ENCODE measurements at places on chromosomes 7 and 10. TPM values are rescaled to one million over a fixed set of nuclear protein-coding genes. Genes with fewer than 3 reads are reported as not detected.

GRCh38 chr10:6283655-6284054 is 80.9 kb downstream of the PFKFB3 start:
- DNase-seq, result no peak
- H3K27ac ChIP-seq, result no peak overlapping the region
- H3K36me3 ChIP-seq, result no peaks in the 10 kb centered on the region
- peaks cover 4% of the 10 kb centered on the region for H3K4me1 ChIP-seq
- H3K4me3 ChIP-seq, result no peak overlapping the region

GRCh38 chr10:124213471-124213870 is 120.1 kb upstream of the CHST15 start:
- no peaks in the 10 kb centered on the region for H3K4me1 ChIP-seq
- no peaks in the 10 kb centered on the region for H3K27me3 ChIP-seq
- H3K4me3 ChIP-seq, result no peak overlapping the region
- no peaks in the 10 kb centered on the region for H3K36me3 ChIP-seq

GRCh38 chr7:103605640-103606039 is 159.6 kb upstream of the SLC26A5 start:
- DNase-seq, result no peak
- no peak overlapping the region for H3K27ac ChIP-seq
- no peak overlapping the region for H3K4me3 ChIP-seq
- H3K27me3 ChIP-seq, result no peaks in the 10 kb centered on the region
- no peaks in the 10 kb centered on the region for H3K36me3 ChIP-seq

GRCh38 chr10:97858001-97858439 is 8.4 kb downstream of the GOLGA7B start:
- H3K4me1 ChIP-seq, result no peaks in the 10 kb centered on the region
- no peak for DNase-seq
- H3K27ac ChIP-seq, result no peak overlapping the region
- no peak overlapping the region for H3K4me3 ChIP-seq

- H3K27ac ChIP-seq, result no peak overlapping the region
- no peak for DNase-seq
- H3K27me3 ChIP-seq, result no peaks in the 10 kb centered on the region
- no peak overlapping the region for H3K4me3 ChIP-seq
- no peaks in the 10 kb centered on the region for H3K36me3 ChIP-seq
Measured at GRCh38 chr7:140619176-140619575, 21.4 kb downstream of the DENND2A start.

DNA sequence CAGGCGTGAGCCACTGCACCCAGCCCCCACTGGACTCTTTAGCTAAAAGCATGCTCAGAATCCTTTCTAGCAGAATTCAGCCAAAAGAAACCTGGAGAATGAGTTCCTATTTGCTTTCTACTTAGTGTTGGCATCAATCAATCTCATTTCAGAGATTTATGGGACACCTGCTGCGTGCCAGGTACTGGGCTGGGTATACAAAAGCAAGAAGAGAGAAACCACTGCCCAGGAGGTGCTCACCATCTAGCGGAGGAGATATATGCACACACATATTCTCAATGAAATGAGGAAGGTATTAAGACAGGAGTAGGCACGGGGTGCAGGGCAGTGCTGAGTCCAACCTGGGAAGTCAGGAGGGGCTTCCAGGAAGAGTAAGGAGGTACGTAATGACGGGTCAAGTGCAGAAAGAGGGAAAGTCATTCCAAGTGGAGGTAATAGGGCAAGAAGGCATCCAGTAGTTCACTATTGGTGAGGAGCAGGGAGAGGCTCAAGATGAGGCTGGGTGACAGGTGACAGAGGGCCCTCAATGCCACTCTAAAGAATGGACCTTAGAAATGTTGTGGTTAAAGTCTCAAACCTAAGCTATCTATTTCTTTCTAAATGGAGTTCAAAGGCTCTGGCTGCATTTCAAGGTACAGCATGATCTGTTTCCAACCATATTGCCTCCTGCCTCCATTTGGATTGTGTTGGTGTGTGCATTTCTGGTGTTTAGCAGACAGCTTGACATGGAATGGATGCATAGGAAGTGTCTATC is 22.1 kb downstream of the ABLIM1 start:
- no peaks in the 10 kb centered on the region for H3K36me3 ChIP-seq
- peaks cover 19% of the 10 kb centered on the region for H3K4me1 ChIP-seq
- H3K27ac ChIP-seq, result no peak overlapping the region
- no peak for DNase-seq
- no peak overlapping the region for H3K4me3 ChIP-seq

- no peak overlapping the region for H3K27ac ChIP-seq
- no peaks in the 10 kb centered on the region for H3K36me3 ChIP-seq
- no peak for DNase-seq
- H3K27me3 ChIP-seq, result no peaks in the 10 kb centered on the region
Measured at GRCh38 chr7:2807460-2807844, 36.7 kb downstream of the GNA12 start.

GRCh38 chr7:95470452-95470851 is 15.3 kb upstream of the ASB4 start:
- no peak for DNase-seq
- no peaks in the 10 kb centered on the region for H3K36me3 ChIP-seq
- H3K27me3 ChIP-seq, result no peaks in the 10 kb centered on the region
- H3K27ac ChIP-seq, result peak overlapping the region; percentile 28

DNA sequence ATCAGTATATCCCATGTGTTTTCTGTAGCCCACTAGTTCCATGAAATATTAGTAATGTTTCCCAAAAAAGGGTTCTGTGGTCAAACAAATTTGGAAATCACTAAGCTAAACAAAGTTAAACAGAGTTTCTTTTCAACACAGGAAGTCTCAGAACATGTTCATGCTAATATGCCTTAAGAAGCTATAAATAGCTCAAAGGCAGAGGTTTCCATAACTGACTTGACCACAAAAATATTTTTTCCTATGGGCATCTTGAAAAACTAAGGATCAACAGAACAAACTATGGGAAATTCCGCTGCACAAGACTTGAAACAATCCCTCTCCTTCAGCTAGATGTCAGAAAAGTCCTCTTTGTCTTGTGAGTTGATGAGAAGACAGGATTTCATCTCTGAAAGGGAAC is 59.7 kb downstream of the SEM1 start:
- H3K27me3 ChIP-seq, result no peaks in the 10 kb centered on the region
- no peak for DNase-seq
- no peak overlapping the region for H3K27ac ChIP-seq
- H3K4me1 ChIP-seq, result no peaks in the 10 kb centered on the region

- no peaks in the 10 kb centered on the region for H3K36me3 ChIP-seq
- no peak overlapping the region for H3K4me3 ChIP-seq
- no peak for DNase-seq
- no peaks in the 10 kb centered on the region for H3K4me1 ChIP-seq
Measured at GRCh38 chr10:123746942-123747341, 80.8 kb downstream of the GPR26 start.

DNA sequence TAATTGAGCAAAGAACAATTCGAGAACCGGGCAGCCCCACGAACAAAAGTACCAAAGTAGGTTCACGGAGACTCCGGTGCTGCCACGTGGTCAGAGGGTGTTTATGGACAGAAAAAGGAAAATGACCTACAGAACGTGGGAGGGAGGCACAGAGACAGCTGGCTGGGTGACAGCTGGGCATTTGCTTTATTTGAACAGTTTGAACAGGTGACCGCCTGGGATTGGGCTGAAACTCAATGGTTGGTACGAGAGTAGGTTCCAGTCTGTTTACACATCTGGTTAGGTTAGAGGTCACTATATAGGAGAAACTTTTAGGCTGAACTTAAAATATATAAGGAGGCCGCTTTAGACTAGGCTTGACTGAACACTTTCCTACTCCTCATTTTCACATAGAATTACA is 50.6 kb upstream of the CELF2 start:
- no peaks in the 10 kb centered on the region for H3K27me3 ChIP-seq
- DNase-seq, result no peak
- H3K27ac ChIP-seq, result no peak overlapping the region
- H3K36me3 ChIP-seq, result no peaks in the 10 kb centered on the region
- no peak overlapping the region for H3K4me3 ChIP-seq
- no peaks in the 10 kb centered on the region for H3K4me1 ChIP-seq

GRCh38 chr7:77910124-77910523 is 111.6 kb downstream of the PHTF2 start:
- peaks cover 2% of the 10 kb centered on the region for H3K36me3 ChIP-seq
- H3K27ac ChIP-seq, result no peak overlapping the region
- no peak overlapping the region for H3K4me3 ChIP-seq
- no peaks in the 10 kb centered on the region for H3K4me1 ChIP-seq
- DNase-seq, result no peak
- no peaks in the 10 kb centered on the region for H3K27me3 ChIP-seq

DNA sequence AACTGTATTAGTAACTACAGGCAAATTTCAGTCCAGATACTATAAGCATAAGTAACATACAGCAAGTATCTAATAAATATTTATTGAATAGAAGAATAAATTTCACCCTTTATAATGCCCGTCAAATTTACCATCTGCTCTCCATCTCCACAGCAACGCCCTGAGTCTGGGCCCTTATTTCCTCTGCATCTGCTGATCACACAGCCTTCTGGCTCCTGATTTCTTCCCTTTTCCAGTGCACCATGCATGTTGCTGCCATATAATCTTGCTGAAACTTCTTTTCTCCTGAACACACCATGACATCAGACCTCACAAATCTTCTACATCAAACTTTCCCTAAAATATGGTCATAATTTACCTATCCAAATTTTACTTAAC is 15.4 kb downstream of the HYCC1 start:
- no peaks in the 10 kb centered on the region for H3K36me3 ChIP-seq
- H3K4me1 ChIP-seq, result no peaks in the 10 kb centered on the region
- no peak overlapping the region for H3K4me3 ChIP-seq
- H3K27ac ChIP-seq, result no peak overlapping the region

- DNase-seq, result no peak
Measured at GRCh38 chr7:71705217-71705616, 573.3 kb downstream of the GALNT17 start.

GRCh38 chr7:7862393-7862792 is 106.2 kb upstream of the GLCCI1 start:
- H3K27ac ChIP-seq, result no peak overlapping the region
- no peaks in the 10 kb centered on the region for H3K27me3 ChIP-seq
- no peaks in the 10 kb centered on the region for H3K36me3 ChIP-seq
- H3K4me1 ChIP-seq, result peaks cover 1% of the 10 kb centered on the region
- no peak overlapping the region for H3K4me3 ChIP-seq

DNA sequence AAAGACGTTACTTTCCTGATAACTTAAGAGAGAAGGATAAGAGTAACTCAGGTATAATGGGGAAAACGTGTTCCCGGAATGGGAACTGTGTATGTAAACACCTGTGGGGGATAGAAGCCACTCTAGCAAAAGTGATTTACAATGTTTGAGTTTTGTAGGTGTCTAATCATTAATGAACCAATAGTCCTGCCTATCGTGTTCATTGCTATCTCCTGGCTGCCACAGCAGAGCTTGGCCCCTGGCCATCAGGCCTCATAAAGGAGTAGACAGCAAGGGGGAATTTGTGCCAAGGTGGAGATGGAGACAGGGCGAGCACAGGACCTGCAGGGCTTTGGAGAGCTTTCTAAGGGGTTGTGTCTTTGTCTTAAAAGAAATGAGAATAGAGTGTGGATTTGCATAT is 102.1 kb downstream of the GAD2 start:
- no peak overlapping the region for H3K4me3 ChIP-seq
- H3K36me3 ChIP-seq, result no peaks in the 10 kb centered on the region
- no peak for DNase-seq
- H3K4me1 ChIP-seq, result no peaks in the 10 kb centered on the region

DNA sequence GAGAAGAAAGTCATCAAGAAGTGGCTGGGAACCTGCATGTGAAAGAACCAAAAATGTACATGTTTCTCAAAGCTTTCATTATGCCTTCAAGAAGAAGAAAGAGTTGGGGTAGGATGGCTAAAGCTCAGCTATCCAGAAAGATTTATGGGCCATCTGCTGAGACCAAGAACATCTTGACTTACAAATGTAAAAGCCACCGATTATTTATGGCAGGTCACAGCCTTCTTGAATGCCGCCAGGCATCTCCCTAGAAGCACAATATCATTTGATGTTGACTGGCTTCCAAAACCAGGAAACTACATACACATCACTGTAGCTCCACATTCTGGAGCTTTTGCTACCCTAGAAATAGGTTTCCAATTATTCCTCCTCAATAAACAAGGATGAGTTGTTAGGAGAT is 254.2 kb upstream of the AOAH start:
- H3K27me3 ChIP-seq, result no peaks in the 10 kb centered on the region
- no peak overlapping the region for H3K4me3 ChIP-seq
- DNase-seq, result no peak
- no peaks in the 10 kb centered on the region for H3K4me1 ChIP-seq
- no peaks in the 10 kb centered on the region for H3K36me3 ChIP-seq
- H3K27ac ChIP-seq, result no peak overlapping the region

DNA sequence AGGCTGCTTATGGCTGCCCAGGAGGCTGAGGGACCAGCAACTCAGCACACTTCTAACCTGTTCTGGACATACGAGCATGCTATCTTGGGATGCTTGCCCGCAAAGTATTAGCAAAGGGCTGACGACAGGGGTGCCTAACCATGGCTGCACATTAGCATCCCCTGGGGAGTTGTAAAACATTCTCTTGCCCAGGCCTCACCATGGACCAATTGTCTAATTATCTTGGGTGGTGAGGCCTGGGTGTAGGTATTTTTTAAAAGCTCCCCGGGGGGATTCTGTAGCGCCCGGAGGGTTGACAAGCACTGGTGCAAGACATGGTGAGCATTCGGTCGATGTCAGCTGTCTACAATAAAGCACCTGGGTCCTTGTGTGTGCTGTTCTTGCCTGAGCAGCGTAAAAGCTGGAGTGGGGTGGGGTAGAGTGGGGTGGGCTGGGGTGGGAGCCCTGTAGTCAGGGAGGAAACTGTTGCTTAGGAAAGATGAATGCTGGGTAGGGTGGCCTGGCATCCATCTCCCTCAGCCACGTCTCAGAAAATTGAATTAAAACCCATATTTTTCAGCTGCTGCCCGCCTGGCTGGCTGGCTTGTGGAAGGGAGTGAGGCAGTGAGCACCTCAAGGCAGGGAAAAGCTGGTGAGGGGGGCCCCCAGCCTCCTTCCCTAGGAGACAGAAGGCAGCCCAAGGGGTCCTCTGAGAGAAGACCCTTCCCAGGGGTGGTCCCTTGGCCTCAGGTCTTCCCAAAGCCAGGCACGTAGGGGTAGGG is 2.9 kb upstream of the ADCYAP1R1 start:
- DNase-seq, result no peak
- H3K27me3 ChIP-seq, result peaks cover 5% of the 10 kb centered on the region
- H3K4me1 ChIP-seq, result no peaks in the 10 kb centered on the region
- no peaks in the 10 kb centered on the region for H3K36me3 ChIP-seq

The CRYGN gene
- not detected for total RNA-seq

The IRF5 gene
- total RNA-seq, result 13.0 TPM

The AKR1C4 gene
- total RNA-seq, result not detected

The UCMA gene
- total RNA-seq, result not detected

The STAMBPL1 gene
- total RNA-seq, result 14.8 TPM

The UTF1 gene
- 0.33 TPM for total RNA-seq

The HELLS gene
- total RNA-seq, result 10.4 TPM

The TFPI2 gene
- not detected for total RNA-seq

The RASA4B gene
- total RNA-seq, result 2.4 TPM

The FGFBP3 gene
- total RNA-seq, result 2.9 TPM

The VPS41 gene
- total RNA-seq, result 67.3 TPM

The GOLGA7B gene
- 4.1 TPM for total RNA-seq

The SEC61A2 gene
- total RNA-seq, result 22.2 TPM

Measured in natural killer cell (primary cell).